Left renal cortex interstitium (tissue), 4 donors: ENCODE measurements at places on chromosomes 16 and 17. TPM values are rescaled to one million over a fixed set of nuclear protein-coding genes. Genes with fewer than 3 reads are reported as not detected.

The MYO1D gene
- 33.1 TPM for polyA plus RNA-seq

The CARD14 gene
- 1.6 TPM for polyA plus RNA-seq

The CASKIN2 gene
- 28.5 TPM for polyA plus RNA-seq

The NDRG4 gene
- polyA plus RNA-seq, result 12.9 TPM

The PTX4 gene
- polyA plus RNA-seq, result not detected

The NEUROD2 gene
- not detected for polyA plus RNA-seq

The FBXW10B gene
- 1.1 TPM for polyA plus RNA-seq

The CD300H gene
- 0.34 TPM for polyA plus RNA-seq

The ANKRD11 gene
- polyA plus RNA-seq, result 93.0 TPM

The GPATCH8 gene
- 64.9 TPM for polyA plus RNA-seq

The TEKT5 gene
- polyA plus RNA-seq, result 0.17 TPM

The TMEM238L gene
- 4.4 TPM for polyA plus RNA-seq

The APOBR gene
- polyA plus RNA-seq, result 0.45 TPM

The GID4 gene
- polyA plus RNA-seq, result 15.0 TPM

The DNAH17 gene
- polyA plus RNA-seq, result 4.2 TPM

The NT5C gene
- polyA plus RNA-seq, result 66.5 TPM

The CTRL gene
- polyA plus RNA-seq, result 7.1 TPM

The CDH16 gene
- polyA plus RNA-seq, result 248 TPM

The NME1 gene
- polyA plus RNA-seq, result 73.0 TPM

The CES1 gene
- polyA plus RNA-seq, result 3.3 TPM

The TMEM231 gene
- 23.3 TPM for polyA plus RNA-seq

The SARM1 gene
- polyA plus RNA-seq, result 16.6 TPM

The OR1A1 gene
- 0.11 TPM for polyA plus RNA-seq

The C17orf78 gene
- not detected for polyA plus RNA-seq

The XAF1 gene
- polyA plus RNA-seq, result 7.9 TPM

The RNF151 gene
- not detected for polyA plus RNA-seq

The RASL10B gene
- polyA plus RNA-seq, result 14.0 TPM
